ENCODE measurements at places on chromosomes 12 and 14. TPM values are rescaled to one million over a fixed set of nuclear protein-coding genes. Genes with fewer than 3 reads are reported as not detected.

LTBP2 gene
- 18.2 TPM for total RNA-seq

SSTR1 gene
- under 0.01 TPM for total RNA-seq

GRCh38 chr12:99706736-99707473 is 59.4 kb downstream of the GARIN6 start:
- DNase-seq = no peak

DNA sequence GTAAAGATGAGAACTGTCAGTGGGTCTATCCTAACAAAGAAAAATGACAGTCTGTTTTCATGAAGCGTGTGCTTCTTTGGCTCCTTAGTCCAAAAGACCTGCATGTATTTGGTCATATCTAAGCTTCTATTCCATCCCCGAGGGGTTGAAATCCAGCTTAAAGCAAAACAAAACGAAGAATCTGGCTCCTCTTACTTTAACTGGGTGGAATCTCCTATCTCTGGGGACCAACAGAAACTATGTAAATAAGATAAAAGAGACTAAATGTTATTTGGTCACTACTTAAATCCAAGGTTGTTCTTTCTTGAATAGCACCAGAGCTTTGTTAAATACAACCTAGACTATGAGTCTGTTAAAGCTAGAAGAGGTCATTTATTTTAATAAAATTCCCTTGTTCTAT is 9.4 kb downstream of the IGF1 start:
- DNase-seq = no peak

DNA sequence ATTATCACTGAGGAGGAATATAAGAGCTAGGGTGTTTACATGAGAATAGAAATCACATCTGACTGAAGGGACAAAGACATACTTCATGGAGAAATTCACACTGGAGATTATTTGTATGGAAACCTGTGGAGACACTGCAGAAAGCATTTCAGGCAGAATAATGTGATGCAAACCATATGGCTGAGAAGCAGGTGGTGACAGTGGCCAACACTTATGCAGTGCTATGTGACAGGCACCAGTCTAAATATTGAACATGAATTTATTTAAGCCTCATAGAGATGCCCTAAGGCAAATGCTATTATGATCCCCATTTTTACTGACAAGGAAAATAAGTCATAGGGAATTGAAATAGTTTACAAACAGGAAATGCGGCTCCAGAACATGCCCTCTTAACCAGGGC is 16.2 kb downstream of the ALG10B start:
- no peak for DNase-seq

- no peak for DNase-seq
These were observed 1.8 kb upstream of the PPP1R12A start for GRCh38 chr12:79936670-79937069.

GRCh38 chr12:4766445-4766844 is 46.2 kb downstream of the GALNT8 start:
- DNase-seq = no peak

GRCh38 chr14:49928015-49928414 is 35.1 kb downstream of the ARF6 start:
- DNase-seq = no peak
